Activated CD8-positive, alpha-beta memory T cell treated with anti-CD3 and anti-CD28 coated beads for 1 hour (primary cell): ENCODE measurements at places on chromosomes 4 and X.

DNA sequence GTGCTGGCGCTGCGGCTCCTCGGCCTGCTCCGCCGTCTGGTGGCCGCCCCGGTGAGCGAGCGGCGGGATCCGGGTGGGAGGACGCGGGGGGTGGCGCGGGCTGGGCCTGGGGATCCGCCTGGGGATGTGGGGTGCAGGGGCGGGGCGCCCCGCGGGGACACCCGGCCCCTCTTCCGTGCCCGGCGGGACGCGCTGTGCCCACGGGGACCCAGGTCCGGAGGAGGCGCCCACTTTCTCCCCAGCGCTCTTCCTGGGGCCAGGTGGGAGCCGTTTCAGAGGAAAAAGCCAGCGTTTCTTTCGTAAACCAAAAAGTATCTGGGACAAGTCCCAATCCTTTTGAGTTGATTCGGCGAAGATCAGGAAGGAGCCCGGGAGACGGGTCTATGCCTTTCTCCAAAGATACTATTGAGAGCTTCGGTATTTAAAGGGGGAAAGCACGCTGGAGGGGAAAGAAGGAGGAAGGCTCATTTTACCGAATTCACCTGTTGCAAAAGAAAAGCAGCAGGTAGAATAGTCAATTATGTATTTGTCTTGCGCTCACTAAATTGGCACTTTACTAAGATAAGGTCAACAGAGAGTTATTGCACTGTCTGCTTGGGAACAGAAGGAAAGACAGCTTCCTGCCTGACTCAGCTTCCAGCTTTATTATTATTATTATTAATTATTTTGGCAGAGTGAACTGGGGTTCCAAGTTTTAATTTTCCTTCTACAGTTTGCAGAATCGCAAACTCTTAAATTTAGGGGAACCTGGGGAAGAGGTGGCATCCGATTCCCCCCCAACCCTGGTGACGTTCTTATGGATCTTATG is 81.5 kb upstream of the CD99 start:
- no peak for DNase-seq

DNA sequence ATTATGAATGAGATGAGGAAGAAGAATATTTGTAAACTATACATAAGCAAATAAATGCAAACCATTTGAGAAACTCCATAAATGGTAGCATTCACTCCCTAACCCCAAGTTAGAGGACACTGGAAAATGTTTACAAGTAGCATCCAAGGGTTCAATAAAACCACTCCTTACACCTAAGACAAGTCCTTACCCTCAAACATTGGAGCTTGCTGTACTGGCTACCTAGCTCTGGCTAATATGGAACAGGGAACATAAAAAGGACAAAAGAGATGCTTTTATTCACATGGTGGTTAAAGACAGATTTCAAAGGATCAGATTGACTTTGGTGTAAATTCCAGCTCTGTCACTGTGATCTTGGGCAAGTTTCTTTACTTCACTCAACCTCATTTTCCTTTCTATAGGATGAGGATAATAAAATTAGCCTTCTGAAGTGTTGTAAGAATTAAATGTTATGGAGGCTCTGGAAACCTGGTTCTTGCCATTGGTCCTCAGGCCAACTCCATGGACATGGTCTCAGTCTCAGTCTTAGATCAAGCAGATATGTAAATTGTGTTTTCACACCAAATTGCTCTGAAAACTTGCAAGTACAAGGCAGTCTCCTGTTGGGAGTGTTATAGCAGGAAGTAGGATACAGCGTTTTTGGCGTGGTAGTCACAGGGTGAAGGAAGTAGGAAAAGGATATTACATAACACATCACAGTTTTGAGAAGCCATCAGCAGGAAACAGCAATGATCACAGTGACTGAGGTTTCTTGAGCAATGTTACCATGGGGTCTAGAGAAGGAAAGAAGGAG is 3.3 kb downstream of the CXCL1 start:
- no peak for DNase-seq

- DNase-seq: no peak
Measured at GRCh38 chr4:47533689-47534347, 48.7 kb downstream of the ATP10D start.

- DNase-seq: no peak
Measured at GRCh38 chrX:150517303-150517910, 51.0 kb upstream of the MTM1 start.

DNA sequence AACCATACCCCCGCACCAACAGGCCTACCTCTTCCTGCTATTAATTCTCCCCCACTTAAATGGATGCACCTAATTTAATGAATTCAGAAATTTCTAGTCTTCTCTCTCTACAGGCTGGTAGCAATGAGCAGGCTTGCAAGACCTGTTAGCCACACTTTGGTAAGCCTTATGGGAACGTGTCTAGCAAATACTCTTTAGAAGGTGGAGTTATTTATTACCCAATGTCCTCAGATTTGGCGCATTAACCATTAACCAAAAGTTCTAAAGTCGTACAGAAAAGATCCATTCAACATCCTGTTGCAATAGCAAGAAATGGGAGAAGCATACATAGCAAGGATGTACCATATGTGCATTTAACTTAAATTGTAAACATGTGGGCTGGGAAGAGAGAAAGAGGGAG is 47.5 kb downstream of the SLITRK2 start:
- no peak for DNase-seq

- DNase-seq: no peak
Measured at GRCh38 chrX:101685923-101686322, 26.3 kb upstream of the ARMCX2 start.

GRCh38 chr4:2085496-2085901 is 26.4 kb downstream of the NAT8L start:
- no peak for DNase-seq

DNA sequence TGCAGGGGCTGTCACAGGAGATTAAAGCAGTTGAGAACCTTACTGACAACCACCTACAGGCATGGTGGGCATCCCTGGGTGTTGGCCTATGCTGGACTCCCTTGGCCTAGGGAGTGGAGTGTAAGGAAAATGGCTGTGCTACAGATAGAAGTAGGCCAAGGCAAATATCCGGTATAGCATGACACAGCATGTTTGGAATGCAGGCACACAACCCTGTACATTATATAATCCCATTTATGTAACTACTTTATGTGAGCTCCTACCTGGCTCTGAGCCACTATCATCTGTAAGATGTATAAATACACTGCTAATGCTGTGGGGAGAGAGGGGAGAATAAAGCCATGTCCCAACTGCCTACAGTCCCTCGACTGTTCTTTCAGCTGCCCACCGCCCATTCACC is 38.7 kb upstream of the KCTD8 start:
- DNase-seq: no peak

GRCh38 chr4:62015043-62015739 is 815.1 kb downstream of the ADGRL3 start:
- DNase-seq: no peak

DNA sequence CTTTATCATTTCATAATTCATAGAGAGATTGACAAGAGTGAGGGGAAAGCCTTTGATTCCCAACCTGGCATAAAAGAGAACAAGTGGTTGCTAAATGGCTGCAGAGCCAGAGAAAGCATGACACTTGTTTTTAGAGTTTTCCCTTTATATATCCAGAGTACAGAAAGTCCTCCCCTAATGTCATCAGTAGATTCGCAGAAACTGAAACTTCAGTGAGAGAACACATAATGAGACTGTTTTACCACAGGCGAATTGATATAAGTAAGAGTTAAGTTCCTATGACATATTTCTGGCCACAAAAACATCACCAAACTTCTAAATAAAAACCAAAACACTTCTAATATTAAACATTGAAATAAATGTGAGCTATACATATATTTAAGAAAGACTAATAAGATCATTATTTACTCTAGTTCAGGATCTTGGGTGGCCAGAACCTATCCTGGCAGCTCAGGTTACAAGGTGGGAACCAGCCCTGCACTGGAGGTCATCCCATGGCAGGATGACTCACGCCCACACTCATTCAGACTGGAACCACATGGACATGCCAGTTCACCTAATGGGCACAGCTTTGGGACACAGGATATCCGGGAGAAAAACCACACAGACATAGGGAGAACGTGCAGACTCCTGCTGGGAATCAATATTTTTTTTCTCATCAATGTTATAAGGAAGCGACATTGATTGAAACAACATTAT is 35.5 kb downstream of the NWD2 start:
- DNase-seq: no peak

DNA sequence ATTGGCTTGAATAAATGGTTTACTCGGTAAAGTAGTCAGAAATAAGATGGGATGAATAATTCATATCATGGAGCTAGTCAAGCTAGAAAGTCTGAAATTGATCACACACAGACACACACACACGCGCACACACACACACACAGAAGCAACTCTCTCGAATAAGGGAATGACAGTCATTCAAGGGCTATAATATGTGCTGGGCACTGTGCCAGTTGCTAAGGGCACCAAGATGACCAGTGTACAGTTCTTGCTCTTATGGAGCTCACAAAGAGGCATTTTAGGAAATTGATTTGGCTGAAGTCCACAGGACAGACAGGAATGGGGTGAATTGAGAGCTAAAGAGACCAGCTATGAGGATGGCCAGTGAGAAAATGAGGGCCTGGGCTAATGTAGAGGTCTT is 34.2 kb upstream of the SH3D19 start:
- DNase-seq: no peak

- DNase-seq: no peak
Measured at GRCh38 chr4:106671716-106672115, 303.1 kb upstream of the GIMD1 start.

GRCh38 chr4:79175716-79176115 is 150.1 kb downstream of the NAA11 start:
- DNase-seq: no peak

DNA sequence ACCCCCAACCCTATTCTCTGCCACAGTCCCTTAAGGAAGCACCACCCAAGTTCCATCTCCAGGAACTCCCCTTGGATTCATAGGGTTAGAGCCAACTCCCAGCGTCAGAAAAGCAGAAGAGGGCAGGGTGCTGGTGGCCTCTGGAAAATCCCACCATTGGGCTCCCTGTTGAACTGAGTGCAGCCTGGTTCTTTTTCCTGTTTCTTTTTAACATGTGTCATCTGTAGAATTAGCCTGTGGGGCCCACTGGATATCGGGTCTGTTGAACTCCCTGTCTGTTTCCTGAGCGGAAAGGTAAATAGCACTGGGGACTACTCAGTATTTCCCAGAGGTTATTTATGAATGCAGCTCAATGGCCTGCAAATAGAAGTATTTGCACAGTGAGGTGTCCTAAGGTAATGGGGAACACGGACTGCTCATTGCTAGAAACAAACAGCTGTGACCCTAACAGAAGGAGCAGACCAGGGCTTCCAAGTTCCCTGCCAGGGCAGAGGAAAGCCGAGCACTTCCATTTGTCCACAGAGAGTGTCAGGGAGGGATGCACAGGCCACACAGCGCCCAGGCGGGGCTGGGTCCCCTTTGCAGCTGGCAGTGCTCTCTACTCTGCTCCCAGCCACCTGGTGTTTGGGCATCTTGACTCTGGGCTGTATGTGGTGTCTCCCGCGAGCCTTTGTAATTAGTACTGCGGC is 102.6 kb downstream of the FHDC1 start:
- no peak for DNase-seq

- no peak for DNase-seq
Measured at GRCh38 chr4:150126864-150127203, 48.6 kb downstream of the DCLK2 start.

DNA sequence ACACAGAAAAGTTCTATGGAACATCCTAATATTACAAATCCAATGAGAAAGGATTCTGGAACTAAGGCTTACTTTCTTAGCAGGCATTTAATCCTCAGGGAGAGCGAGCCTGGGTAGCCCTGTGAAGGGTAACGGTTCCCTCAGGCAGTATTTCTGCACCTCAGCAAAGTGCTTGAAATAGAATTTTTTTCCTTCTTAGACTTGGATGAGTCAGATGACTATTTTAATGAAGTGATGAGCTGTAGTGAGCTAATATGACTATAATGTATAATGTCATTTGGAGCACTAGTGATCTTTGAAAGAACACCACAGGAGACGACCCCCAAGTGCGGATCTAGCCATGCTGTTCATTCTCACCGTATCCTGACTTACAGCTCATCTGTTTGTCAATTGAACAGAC is 493.0 kb upstream of the FAM241A start:
- no peak for DNase-seq

GRCh38 chr4:385934-386707 is 48.5 kb downstream of the ZNF141 start:
- DNase-seq: no peak

GRCh38 chrX:151977009-151977408 is 2.5 kb upstream of the GABRE start:
- no peak for DNase-seq

GRCh38 chr4:124499261-124499660 is 213.3 kb downstream of the ANKRD50 start:
- DNase-seq: no peak

- DNase-seq: no peak
Measured at GRCh38 chr4:94447754-94448411, 3.9 kb upstream of the PDLIM5 start.

GRCh38 chr4:165326831-165327210 is 648 bp upstream of the MSMO1 start:
- DNase-seq: no peak

GRCh38 chrX:122703762-122704161 is 480.3 kb upstream of the GRIA3 start:
- DNase-seq: no peak

DNA sequence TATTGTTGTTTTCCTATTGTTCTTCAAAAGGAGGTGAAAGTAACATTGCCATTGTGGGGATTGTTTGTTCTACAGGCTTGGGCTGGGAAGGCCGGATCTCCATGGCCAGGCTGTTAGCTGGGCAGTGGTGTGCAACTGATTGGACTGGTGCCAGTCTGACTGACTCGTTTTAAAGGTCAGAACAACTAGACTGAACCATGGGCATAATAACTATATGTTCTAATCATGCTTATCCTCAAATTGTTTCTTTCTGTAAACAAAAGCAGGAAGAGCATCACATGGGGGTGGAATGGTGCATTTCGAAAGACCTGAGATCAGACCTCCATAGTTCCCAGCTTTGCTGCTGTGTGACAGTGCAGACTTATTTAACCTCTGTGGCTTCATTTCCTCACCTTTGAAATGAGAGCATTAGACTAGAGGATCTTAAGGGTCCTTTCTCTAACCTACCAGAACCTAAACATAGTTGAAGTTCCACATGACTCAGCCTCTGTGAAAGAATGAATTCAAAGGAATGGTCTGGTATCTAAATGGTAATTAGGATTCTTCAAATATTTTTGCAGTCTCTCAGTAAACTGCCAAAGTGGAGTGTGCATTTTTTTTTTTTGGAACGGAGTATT is 66.7 kb upstream of the PGRMC2 start:
- DNase-seq: no peak

DNA sequence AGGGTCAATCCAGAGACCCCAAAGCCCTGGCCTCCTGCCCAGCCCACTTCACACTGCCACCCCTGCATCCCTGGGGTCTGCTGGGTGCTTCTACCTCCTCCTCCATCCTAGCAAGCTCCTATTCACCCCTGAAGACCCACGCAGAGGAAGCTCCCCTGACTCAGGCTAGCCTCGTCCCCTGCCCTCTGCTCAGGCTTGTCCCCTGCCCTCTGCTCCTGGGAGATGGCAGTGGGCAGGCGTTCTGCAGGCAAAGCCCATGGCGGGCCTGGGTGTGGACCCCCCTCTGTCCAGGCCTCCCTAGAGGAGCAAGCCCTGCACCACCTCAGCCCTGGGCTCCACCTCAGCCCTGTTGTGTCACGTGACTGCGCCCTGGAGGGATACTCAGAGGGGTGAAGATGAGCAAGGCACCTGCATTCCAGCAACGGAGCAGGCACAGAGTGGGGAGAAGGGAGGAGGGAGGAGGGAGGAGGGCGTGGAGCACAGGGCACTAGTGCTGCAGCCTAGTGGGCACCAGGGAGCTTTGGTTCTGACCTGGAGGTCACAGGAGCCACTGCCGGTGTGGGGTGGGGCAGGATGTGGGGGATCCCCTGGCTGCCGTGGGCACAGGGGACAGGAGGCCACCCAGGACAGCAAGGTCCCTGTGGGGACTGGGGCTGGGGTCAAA is 27.6 kb upstream of the FGFR3 start:
- DNase-seq: no peak
